K562 (cell line): ENCODE measurements at places on chromosomes 3 and 15. TPM values are rescaled to one million over a fixed set of nuclear protein-coding genes. Genes with fewer than 3 reads are reported as not detected.

DNA sequence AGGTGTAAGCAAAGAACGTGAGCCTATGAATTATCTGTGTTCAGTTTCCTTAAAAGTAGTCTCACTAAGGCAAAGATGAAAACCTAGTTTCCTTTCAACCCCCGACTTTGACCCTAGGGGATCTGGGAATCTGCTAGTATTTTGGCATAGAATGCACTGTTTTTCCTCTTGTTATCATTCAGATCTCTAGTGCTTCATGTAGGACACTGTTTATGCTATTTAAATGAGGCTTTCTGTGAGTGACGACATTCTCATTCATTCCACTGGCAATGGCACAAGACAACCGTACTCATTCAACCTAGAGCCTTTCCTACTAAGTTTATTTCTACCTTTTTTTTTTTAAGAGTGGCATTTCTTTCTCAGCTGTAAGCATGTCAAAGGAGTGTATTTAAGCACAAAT is 67.0 kb downstream of the CHAC1 start:
- no peaks in the 10 kb centered on the region for H3K4me1 ChIP-seq
- no peak overlapping the region for H3K27ac ChIP-seq
- peaks cover 86% of the 10 kb centered on the region for H3K36me3 ChIP-seq
- no peak for DNase-seq

GRCh38 chr3:23017801-23018200 is 185.3 kb upstream of the UBE2E2 start:
- H3K36me3 ChIP-seq = no peaks in the 10 kb centered on the region
- no peak overlapping the region for H3K27ac ChIP-seq
- no peak overlapping the region for H3K4me3 ChIP-seq
- DNase-seq = no peak
- H3K4me1 ChIP-seq = no peaks in the 10 kb centered on the region

DNA sequence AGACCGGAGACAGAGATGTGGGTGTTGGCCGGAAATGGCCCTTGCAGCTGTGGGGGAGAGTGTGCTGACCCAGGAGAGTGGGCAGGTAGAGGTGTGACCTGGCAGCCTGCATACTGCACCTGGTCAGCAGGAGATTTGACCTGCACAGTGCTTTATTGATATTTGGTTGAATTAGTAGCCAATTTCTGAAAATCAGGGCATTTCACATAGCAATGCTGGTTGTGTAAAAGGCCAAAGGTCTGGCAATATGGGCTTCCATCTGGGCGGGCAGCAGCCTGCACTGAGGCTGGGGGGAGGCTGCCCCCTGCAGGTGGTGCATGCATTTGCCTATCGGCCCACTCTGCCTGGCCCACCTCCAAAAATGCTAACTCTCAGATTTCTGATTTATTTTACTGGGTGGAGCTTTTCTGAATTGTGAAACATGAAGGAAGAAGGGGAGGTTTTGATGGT is 9.4 kb upstream of the MGLL start:
- DNase-seq = peak; percentile 47
- H3K4me3 ChIP-seq = no peak overlapping the region
- H3K27me3 ChIP-seq = no peaks in the 10 kb centered on the region

GRCh38 chr15:73573572-73573971 is 59.6 kb downstream of the NPTN start:
- H3K27me3 ChIP-seq = no peaks in the 10 kb centered on the region
- peaks cover 64% of the 10 kb centered on the region; the same call in 2 of the 3 replicates for H3K36me3 ChIP-seq
- DNase-seq = no peak
- no peak overlapping the region for H3K4me3 ChIP-seq
- H3K27ac ChIP-seq = no peak overlapping the region
- no peaks in the 10 kb centered on the region for H3K4me1 ChIP-seq

DNA sequence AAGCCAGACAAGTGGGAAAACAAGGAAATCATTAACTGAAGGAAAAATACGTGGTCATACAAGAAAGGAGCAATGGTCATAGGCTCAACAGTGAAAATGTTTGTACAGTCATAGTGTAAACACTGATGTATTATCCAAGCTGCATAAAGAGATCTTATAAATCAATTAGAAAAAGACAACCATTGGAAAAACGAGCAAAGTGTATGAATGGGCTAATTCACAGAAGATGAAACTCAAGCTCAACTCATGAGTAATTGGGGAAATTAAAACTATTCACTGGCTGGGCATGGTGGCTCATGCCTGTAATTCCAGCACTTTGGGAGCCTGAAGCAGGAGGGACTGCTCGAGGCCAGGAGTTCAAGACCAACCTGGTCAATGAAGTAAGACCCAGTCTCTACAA is 6.4 kb upstream of the IGF2BP2 start:
- H3K4me3 ChIP-seq = no peak overlapping the region
- H3K4me1 ChIP-seq = peaks cover 3% of the 10 kb centered on the region
- no peaks in the 10 kb centered on the region for H3K27me3 ChIP-seq
- H3K36me3 ChIP-seq = peaks cover 22% of the 10 kb centered on the region; the same call in 2 of the 3 replicates

DNA sequence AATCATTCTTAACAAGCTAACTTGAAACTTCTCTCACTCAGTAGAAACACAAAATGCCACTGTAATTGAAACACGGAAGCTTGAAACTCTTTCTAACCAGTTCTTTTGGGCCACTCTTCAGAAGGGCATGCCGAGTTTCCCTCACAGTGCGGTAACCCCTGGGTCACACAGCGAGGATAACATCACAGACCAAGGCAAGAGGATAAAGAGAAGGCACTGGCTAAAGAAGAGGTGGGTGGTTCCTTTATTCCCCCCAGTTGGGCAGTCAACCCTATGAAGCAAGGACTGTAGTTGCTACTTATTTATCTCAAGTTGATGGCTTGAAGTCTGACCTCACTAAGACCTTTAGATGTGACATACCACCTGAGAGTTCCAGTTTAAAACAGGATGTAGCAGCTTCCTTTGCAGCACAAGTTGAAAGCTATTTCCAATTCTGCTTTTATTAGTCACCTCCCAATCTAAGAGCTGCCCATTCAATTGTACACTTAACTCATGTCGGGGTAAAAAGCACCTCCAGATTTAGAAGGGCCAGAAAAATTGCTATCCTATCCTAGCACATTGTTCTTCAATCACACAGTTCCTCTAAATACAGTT is 272.4 kb downstream of the TIGIT start:
- DNase-seq = no peak
- H3K27me3 ChIP-seq = no peaks in the 10 kb centered on the region
- H3K4me3 ChIP-seq = no peak overlapping the region
- no peaks in the 10 kb centered on the region for H3K4me1 ChIP-seq
- H3K36me3 ChIP-seq = no peaks in the 10 kb centered on the region

GRCh38 chr3:193049935-193050334 is 132.3 kb upstream of the MB21D2 start:
- H3K4me3 ChIP-seq = no peak overlapping the region
- H3K27me3 ChIP-seq = no peaks in the 10 kb centered on the region
- H3K36me3 ChIP-seq = no peaks in the 10 kb centered on the region

DNA sequence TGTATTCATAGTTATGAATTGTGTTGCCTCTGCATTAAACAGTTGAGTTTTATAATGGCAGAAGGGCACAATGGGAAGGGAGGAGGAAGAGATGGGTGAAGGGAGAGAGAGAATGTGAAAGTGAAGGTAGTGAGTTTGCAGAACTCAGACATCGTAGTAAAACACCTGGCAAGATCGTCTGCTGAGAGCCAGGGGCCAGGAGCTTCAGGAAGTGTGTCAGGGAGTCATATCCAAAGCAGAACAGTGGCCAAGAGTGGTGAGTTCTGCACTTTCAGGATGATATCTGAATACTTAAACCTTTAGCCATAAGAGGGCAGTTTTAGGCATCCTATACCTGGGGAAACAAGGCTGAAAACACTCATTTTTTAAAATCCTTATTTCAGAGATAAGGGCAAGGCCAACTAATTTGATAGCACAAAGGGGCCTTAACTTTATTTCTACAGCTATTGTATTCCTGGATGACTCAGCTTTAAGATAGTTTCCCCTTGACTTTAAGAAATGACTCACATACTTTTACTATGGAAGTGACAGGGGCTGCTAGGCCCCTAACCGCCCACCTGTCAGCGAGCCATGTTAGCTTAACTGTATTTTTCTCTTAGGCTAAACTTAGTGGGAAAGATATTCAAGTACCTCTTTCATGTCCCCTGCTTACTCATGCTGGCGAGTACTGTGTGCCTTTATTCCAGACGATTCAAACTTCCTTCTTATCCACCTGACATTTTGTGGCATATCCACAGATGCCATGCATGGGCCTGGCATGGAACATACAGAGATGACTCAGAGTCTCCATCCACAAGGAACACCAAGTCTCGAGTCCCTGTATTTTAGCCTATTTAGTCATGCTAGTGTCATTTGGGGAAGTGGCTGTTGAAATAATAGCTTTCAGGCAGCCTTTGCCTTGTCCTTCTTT is 53.9 kb downstream of the RLBP1 start:
- peak overlapping the region; percentile 62; the same call in 2 of the 3 replicates for H3K27ac ChIP-seq
- peaks cover 63% of the 10 kb centered on the region for H3K36me3 ChIP-seq
- H3K4me3 ChIP-seq = no peak overlapping the region

GRCh38 chr3:17057321-17057720 is 172.6 kb downstream of the PLCL2 start:
- H3K4me1 ChIP-seq = no peaks in the 10 kb centered on the region
- no peaks in the 10 kb centered on the region for H3K27me3 ChIP-seq
- H3K36me3 ChIP-seq = no peaks in the 10 kb centered on the region

GRCh38 chr3:125194849-125195601 is 17.5 kb downstream of the SLC12A8 start:
- no peaks in the 10 kb centered on the region; the same call in 1 of the 2 replicates for H3K4me1 ChIP-seq
- no peaks in the 10 kb centered on the region for H3K36me3 ChIP-seq
- no peak overlapping the region for H3K4me3 ChIP-seq
- DNase-seq = no peak
- H3K27ac ChIP-seq = no peak overlapping the region

- H3K27ac ChIP-seq = no peak overlapping the region
- no peak for DNase-seq
- H3K27me3 ChIP-seq = no peaks in the 10 kb centered on the region
- H3K4me1 ChIP-seq = no peaks in the 10 kb centered on the region
- no peaks in the 10 kb centered on the region for H3K36me3 ChIP-seq
- H3K4me3 ChIP-seq = no peak overlapping the region
These were observed 409.4 kb upstream of the PPP2R3A start for GRCh38 chr3:135556174-135556573.

DNA sequence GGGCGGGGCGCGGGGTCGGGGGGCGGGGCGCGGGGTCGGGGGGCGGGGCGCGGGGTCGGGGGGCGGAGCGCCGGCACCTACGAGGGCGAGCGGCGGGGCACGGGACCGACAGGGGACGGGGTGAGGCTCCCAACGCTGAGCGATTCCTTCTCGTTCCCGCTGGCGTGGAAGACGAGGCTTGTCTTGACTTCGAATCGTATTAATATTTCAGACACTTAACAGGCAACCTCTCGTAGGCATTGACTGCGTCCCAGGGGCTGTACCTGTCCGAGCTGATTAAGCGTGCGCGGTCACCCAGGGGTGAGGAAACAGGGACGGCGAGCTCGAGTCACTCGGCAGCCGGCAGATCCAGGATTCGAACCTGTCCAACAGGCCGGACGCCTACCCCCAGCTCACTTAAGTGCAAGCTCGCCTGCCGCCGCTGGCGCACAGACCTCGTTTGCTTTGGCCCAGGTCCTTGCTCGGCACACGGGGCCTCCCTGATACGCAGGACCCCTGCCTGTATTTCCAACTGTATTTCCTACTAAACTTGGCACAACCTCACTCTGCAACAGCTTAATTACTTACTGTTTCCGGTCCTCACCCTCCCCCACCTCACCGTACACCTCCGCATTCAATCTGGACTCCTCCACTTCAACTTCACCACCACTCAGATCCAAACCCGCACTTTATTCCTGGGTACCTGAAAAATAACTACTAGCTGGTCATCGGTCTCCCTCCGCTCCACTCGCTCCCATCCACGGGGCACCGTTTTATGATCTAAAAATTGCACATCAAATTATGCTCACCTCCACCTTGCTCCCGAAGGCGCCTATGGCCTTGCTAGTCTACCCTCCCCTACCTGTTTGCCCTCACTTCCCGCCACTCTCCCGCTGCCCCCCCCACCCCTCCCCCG is 722 bp upstream of the ZXDC start:
- peak overlapping the region; percentile 79; the same call in 2 of the 3 replicates for H3K27ac ChIP-seq
- peaks cover 24% of the 10 kb centered on the region for H3K4me1 ChIP-seq
- DNase-seq = peak; percentile 59
- H3K36me3 ChIP-seq = peaks cover 8% of the 10 kb centered on the region; the same call in 1 of the 3 replicates

- H3K36me3 ChIP-seq = no peaks in the 10 kb centered on the region
- H3K27ac ChIP-seq = no peak overlapping the region
- no peaks in the 10 kb centered on the region; the same call in 1 of the 2 replicates for H3K4me1 ChIP-seq
These were observed 55.5 kb downstream of the BSN start for GRCh38 chr3:49609815-49610214.

DNA sequence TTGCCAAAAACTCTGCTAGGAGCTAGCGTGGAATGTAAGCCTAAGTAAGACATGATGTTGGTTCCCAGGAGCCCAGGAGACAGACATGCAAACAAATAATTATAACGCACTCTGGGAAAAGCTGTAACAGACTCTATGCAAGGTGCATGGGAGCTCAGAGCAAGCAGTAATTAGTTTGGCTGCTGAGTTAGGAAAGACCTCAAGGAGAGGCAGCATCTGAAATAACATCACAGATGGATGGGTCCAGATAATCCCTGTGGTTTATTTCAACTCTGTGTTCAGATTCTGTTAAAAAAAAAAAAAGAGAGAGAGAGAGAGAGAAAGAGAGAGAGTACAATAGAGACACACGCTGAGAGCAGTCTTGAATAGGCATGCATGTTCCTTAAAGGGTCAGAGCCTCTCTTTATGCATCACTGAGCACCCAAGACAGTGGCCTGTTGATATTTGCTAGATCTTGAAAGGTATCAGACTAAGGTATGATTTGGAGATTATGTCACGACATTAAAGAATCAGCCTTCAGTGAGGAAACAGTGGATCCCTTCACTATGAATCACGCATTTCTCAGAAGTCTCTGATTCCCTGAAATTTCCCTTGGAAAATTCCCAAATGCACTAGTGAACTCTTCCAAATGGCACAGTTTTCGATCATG is 124.4 kb upstream of the LIPC start:
- peaks cover 16% of the 10 kb centered on the region for H3K4me1 ChIP-seq
- no peak for DNase-seq
- no peaks in the 10 kb centered on the region for H3K27me3 ChIP-seq

GRCh38 chr3:101850246-101851051 is 1.1 kb downstream of the NFKBIZ start:
- peak; percentile 17 for DNase-seq
- peak overlapping the region; percentile 86 for H3K4me3 ChIP-seq
- peaks cover 10% of the 10 kb centered on the region; the same call in 1 of the 2 replicates for H3K4me1 ChIP-seq
- peaks cover 38% of the 10 kb centered on the region for H3K36me3 ChIP-seq
- peak overlapping the region; percentile 81 for H3K27ac ChIP-seq

Gene DHX36
- 66.2 and 73.7 TPM in 2 replicates for total RNA-seq

Gene ETV5
- total RNA-seq = 22.2 and 25.9 TPM in 2 replicates

Gene GOLGA6B
- total RNA-seq = not detected in 2 replicates

Gene GUCA1C
- total RNA-seq = not detected in 2 replicates

Gene UROC1
- total RNA-seq = 0.07 TPM in 1 of 2 replicates, not detected in the other

Gene KLHL24
- 14.5 and 21.2 TPM in 2 replicates for total RNA-seq
